HT1080 (cell line): ENCODE measurements at places on chromosomes 4 and X.

DNA sequence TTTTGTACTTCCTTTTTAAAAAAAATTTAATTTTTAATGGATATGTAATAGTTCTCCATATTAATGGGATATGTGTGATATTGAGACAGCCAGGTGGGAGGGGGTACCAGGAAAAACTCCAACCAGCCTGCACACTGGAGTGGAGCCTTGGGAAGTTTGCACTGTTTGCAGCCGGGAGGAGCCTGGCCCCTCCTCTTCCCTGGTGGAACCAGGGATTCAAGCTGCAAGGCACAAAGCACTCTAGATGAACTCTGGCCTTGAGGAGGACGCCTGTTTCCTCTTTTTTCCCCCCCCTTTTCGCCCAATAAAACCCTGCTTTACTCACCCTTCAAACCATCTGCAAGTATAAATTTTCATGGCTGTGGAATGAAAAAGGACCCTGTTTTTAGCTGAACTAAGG is 48.2 kb upstream of the GC start:
- no peak for DNase-seq

GRCh38 chrX:101037231-101037630 is 14.7 kb downstream of the TRMT2B start:
- DNase-seq, result no peak

DNA sequence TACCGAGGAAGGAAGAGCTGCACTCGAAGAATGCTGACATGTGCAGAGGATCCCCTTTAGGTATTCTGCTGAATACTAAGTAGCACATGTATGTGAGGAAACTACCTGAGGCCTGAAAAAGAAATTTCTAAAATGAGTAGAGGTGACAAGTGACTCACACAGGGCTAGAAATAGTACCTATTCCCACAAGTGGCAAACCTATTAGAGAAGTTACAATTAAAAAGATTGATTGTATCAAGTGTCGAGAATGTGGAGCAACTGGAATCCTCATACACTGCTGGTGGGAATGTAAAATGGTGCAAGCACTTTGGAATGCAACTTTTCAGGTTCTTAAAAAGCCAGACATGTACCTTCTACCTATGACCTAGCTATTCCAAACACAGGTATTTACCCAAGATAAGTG is 47.4 kb downstream of the CCSER1 start:
- DNase-seq, result no peak

DNA sequence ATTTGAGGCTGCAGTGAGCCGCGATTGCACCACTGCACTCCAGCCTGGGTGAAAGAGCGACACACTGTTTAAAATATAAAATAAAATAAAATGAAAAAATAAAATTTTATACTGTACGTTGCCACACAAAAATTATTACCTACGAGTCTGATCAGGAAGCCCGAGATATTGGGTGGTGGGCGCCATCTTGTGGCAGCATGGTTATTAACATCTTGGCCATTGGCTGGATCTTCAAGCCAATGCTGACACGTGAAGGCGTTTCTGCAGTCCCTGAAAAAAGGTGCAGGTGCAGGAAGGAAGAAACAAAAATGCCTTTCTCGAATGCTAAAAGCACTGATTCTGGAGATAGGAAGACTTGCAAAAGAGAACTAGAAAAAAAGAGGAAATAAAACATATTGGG is 4.9 kb upstream of the TLR8 start:
- DNase-seq, result peak; percentile 28

GRCh38 chrX:28854637-28855036 is 267.4 kb downstream of the IL1RAPL1 start:
- peak; percentile 0 for DNase-seq

GRCh38 chr4:156191044-156191781 is 237.5 kb upstream of the CTSO start:
- DNase-seq, result no peak

- DNase-seq, result peak; percentile 96
These were observed 111.6 kb downstream of the BTC start for GRCh38 chr4:74682567-74683359.
